Myometrial cell (primary cell): ENCODE measurements at places on chromosomes 5 and 9. TPM values are rescaled to one million over a fixed set of nuclear protein-coding genes. Genes with fewer than 3 reads are reported as not detected.

The ARL14EPL gene
- total RNA-seq, result 0.29 TPM in 1 of 2 replicates, not detected in the other

The PDE6A gene
- total RNA-seq, result not detected in 2 replicates

The CDHR2 gene
- not detected in 2 replicates for total RNA-seq

The PDCD1LG2 gene
- total RNA-seq, result 9.6 and 11.0 TPM in 2 replicates

The EPB41L4A gene
- total RNA-seq, result under 0.01 TPM in 1 of 2 replicates, not detected in the other

The C9orf57 gene
- not detected in 2 replicates for total RNA-seq

The FOXD1 gene
- 0.53 TPM in 1 of 2 replicates, not detected in the other for total RNA-seq

The CATSPER3 gene
- under 0.01 TPM in 1 of 2 replicates, not detected in the other for total RNA-seq

The GAS1 gene
- total RNA-seq, result 49.9 and 54.6 TPM in 2 replicates

The SLC6A19 gene
- total RNA-seq, result not detected in 2 replicates

The DDX4 gene
- not detected in 2 replicates for total RNA-seq

The ITK gene
- total RNA-seq, result not detected in 2 replicates

The GRIA1 gene
- total RNA-seq, result 3.4 and 3.7 TPM in 2 replicates

The TCF7 gene
- total RNA-seq, result 2.6 and 3.0 TPM in 2 replicates

The CDX1 gene
- not detected in 2 replicates for total RNA-seq

The TRIM14 gene
- total RNA-seq, result 14.4 and 17.7 TPM in 2 replicates

The PFN3 gene
- total RNA-seq, result not detected in 2 replicates

The PTPRD gene
- total RNA-seq, result 1.9 and 3.5 TPM in 2 replicates

The IFNA13 gene
- total RNA-seq, result not detected in 2 replicates

The DNAH5 gene
- 0.89 and 1.2 TPM in 2 replicates for total RNA-seq

The SEMA5A gene
- 2.1 and 5.8 TPM in 2 replicates for total RNA-seq

The TMEM161B gene
- 5.8 and 11.9 TPM in 2 replicates for total RNA-seq

The SLC4A9 gene
- not detected in 2 replicates for total RNA-seq

The NRARP gene
- total RNA-seq, result 0.18 TPM in 1 of 2 replicates, not detected in the other

The PSMD5 gene
- total RNA-seq, result 37.0 and 48.4 TPM in 2 replicates

The CER1 gene
- not detected in 2 replicates for total RNA-seq

The SLC25A2 gene
- under 0.01 TPM in 1 of 2 replicates, not detected in the other for total RNA-seq

The NFIL3 gene
- total RNA-seq, result 10.6 and 12.1 TPM in 2 replicates

The OLFM1 gene
- total RNA-seq, result 0.29 and 9.9 TPM in 2 replicates

The CCNO gene
- total RNA-seq, result not detected in 2 replicates

The PCDHB9 gene
- 0.18 TPM in 1 of 2 replicates, not detected in the other for total RNA-seq

The BDP1 gene
- total RNA-seq, result 5.8 and 11.2 TPM in 2 replicates

The ZDHHC11B gene
- not detected in 2 replicates for total RNA-seq

The FOXI1 gene
- not detected in 2 replicates for total RNA-seq

The CAVIN4 gene
- total RNA-seq, result not detected in 2 replicates

The ARHGEF37 gene
- 0.89 and 2.9 TPM in 2 replicates for total RNA-seq

The SERF1A gene
- 0.29 and 16.5 TPM in 2 replicates for total RNA-seq

The CSF1R gene
- 0.18 and 0.29 TPM in 2 replicates for total RNA-seq

The IL13 gene
- total RNA-seq, result not detected in 2 replicates

The PCDHGA7 gene
- 0.89 and 2.0 TPM in 2 replicates for total RNA-seq

The WDR31 gene
- total RNA-seq, result 0.29 and 2.1 TPM in 2 replicates

The GZMA gene
- total RNA-seq, result not detected in 2 replicates

The ZNF462 gene
- total RNA-seq, result 5.0 and 6.1 TPM in 2 replicates

The TLE1 gene
- 22.5 and 28.5 TPM in 2 replicates for total RNA-seq

The PCDHB10 gene
- total RNA-seq, result 0.58 TPM in 1 of 2 replicates, not detected in the other

The PRR7 gene
- 19.5 and 30.3 TPM in 2 replicates for total RNA-seq

The PTAR1 gene
- total RNA-seq, result 19.9 and 21.8 TPM in 2 replicates

The AGXT2 gene
- total RNA-seq, result not detected in 2 replicates

The SLC27A4 gene
- total RNA-seq, result 16.1 and 19.9 TPM in 2 replicates

The GABRA6 gene
- not detected in 2 replicates for total RNA-seq

The EIF4E1B gene
- not detected in 2 replicates for total RNA-seq

The RCL1 gene
- 8.1 and 8.5 TPM in 2 replicates for total RNA-seq

The PIP5KL1 gene
- 0.71 and 1.2 TPM in 2 replicates for total RNA-seq

The ZBTB26 gene
- 1.2 and 2.1 TPM in 2 replicates for total RNA-seq

The DMRT2 gene
- total RNA-seq, result not detected in 2 replicates

The ZNG1A gene
- total RNA-seq, result 14.2 and 15.0 TPM in 2 replicates
